ENCODE measurements at places on chromosomes 13 and 19.
A peak's percentile ranks its signal among the peaks of the same experiment; 100 is the strongest.

DNA sequence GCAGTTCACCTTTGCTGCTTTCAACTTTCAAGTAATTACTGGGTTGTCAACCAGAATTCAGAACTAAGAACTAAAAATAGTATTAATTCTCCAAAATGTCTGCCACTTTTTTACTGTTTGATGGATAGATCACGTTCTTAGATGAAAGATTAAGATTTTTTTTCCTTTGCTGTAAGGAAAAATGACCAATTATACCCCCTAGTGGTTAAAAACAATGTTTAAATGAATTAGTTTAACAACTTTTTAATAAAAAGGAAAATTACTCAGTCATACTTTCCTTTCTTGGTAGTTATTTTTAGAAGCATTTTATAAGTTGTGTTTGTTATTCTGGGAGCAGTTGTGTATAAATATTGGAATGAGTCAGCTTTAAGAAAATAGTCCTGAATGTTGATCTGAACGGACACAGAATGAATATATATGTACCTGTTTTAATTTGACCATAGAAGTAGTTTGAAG lies 4.6 kb downstream of the TM9SF2 start:
- peak; percentile 48 for DNase-seq

GRCh38 chr13:110006304-110006703 lies 219.9 kb upstream of the IRS2 start:
- peak; percentile 7 for DNase-seq

DNA sequence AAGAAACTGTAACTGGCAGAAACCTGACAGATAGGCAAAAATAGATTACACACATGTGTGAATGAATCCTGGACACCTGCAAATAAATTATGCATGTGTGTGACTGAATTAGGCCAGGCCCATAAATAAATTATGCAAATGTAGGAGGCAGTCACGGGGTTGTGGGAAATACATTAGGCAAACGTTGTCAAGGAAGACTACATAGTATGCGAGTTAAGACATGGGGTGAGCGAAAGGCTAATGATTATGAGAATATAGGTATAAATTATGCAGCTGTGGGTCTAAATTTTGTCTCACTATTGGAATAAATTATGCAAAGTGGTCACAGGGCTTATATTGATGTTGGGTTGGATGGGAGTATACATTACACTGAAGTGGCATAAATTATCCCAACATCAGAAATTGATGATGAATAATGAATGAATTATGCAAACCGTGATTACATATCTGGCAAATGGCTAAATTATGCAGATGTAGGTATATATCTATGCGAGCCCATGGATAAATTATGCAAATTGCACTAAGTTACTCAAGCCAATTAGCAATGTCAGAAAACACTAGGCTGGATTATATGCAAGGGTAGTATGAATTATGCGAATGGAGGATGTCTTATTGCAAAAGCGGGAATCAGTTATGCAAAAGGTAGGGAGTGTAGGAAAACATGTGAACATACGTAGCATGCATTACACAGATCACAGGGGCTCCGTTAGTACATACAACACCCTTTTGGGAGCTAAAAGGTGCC lies 6.8 kb downstream of the SLC8A2 start:
- DNase-seq, result no peak

DNA sequence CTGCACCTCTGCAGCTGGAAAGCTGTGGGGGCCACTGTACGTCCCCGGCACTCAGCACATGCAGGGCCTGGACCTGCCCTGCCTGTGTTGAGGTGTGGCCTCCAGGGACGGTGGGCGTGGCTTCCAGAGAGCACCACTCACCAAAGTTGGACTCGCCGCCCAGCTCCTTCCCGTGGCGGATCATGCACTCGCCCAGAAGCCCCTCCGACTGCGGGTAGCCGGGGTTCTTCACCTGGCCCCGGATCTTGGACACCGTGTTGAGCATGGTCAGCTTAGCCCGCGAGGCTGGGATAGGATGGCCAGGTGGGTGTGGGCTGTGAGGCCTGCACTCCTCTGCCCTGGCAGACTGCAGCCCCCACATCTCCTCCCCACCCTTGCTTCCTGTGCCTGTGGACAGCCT lies 22.0 kb downstream of the MPND start:
- no peak for DNase-seq

GRCh38 chr19:49713236-49713845 lies 22.4 kb downstream of the CPT1C start:
- no peak for DNase-seq

GRCh38 chr13:99367663-99368448 lies 60.7 kb upstream of the GPR183 start:
- peak; percentile 31 for DNase-seq

DNA sequence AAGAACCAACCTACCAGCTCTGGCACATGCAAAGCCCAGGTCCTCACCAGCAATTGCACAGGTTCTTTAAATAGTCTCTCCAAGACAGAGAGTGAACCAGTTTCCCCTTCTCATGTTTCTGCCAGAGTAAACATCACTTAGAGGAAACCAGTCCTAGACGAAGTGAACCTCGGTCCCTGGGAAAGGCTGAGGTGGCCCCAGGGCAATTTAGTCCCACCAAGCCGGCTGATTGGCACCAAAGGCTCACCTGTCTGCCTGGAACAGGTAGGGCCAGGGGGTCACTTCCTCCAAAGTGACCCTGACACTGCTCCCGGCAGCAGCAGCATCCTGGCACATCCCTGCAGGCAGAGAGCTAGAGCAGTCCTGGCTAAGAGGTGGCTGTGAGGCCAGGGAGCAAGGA lies 122.9 kb upstream of the ZNF507 start:
- DNase-seq, result no peak

- DNase-seq, result no peak
These were observed 607.3 kb downstream of the UQCRFS1 start for GRCh38 chr19:28605501-28606268.

- peak; percentile 37 for DNase-seq
These were observed 463 bp upstream of the TSC22D1 start for GRCh38 chr13:44576351-44577235.

DNA sequence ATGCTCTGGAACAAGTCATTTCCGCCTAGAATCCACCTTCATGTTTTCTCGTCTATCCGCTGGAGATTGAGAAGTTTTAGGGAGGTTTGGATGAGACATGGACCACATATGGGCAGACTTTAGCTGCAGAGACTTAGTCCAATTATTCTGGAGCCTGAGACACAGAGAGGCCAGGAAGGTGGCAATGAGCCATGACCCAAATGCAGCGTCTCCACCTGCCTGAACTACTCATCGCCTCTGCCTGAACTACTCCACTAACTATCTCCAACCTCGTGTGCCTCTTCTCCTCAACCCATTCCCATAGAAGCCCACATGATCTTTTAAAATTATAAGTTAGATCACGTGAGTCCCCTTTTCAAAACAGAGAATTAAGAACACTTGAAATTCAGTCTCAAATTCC lies 5.6 kb downstream of the PLEKHA4 start:
- DNase-seq, result no peak

DNA sequence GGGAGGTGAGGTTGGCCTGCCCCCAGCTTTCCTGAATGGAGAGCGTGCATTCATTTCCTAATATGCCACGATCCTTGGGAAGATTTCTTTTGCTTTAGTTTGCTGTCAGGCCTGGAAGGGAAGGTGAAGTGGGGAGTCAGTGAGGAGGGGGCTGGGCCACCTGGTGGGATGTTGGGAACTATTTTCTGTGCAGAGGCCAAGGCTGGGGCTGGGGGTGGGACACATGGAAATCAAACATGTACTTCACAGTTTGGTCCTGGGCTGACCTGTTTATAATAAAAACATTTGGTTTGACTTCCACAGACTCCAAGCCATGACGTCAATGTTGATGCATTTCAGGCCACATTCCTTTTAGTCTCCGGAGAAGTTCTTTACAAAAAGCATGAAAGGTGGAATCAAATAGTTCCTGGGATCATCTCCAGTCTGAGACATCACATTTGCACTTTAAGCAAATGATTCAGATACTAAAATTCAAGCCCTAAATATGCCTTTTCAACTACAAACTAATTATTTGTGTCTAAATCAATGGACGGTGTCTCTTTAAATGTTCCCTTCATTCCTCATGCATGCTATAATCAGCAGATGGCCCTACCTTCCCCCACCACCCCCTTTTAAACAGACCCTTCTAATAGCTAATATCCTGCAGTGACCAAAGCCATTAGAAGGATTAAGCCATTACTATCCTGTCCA lies 41.5 kb upstream of the MEDAG start:
- peak; percentile 83 for DNase-seq

DNA sequence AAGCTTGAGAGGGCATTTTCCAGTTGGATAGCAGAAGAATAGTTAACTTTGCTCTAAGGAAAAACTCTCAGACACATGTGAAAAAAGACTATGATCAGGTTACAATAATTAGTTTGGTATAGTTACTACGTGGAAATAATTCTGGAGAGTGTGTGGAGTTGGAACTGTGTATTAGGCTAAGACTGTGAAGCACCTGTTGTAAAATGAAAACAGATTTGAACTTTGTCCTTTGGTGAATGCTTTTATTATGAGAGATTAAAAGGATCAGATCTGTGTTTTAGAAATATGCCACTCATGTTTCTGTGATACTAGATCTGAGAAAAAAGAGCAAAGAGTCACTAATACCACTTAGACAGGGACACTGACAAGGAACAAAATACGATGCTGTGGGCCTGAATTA lies 807.5 kb upstream of the ATXN8OS start:
- no peak for DNase-seq

DNA sequence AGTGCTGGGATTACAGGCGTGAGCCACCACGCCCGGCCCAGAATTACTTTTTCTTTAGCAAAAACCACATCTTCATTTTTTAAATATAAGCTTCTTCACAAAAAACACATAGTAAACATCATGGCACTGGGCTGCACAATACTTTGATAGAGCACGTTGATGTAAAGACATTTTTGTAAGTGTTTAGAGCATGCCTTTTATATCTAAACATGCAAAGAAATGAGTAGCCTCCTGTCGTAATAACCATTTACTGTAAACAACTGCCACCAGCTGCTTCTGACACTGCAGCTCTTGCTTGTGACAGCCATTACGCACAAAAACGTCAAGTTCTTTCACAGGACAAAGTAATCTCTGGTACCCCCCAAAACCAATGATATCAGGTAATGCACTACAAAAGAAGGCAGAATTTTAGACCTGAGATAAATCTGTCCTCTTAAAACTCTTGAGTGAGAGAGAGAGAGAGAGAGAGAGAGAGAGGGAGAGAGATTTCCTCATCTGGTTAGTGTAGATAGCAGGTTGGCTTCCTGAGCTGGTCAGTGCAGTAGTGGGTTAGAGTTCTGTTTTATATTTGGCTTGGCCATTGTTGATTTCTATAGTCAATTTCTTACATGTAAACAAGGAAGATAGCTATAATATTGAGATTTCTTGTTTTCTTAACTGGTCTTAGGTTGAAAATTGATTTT lies 6.7 kb upstream of the ZNF548 start:
- no peak for DNase-seq

DNA sequence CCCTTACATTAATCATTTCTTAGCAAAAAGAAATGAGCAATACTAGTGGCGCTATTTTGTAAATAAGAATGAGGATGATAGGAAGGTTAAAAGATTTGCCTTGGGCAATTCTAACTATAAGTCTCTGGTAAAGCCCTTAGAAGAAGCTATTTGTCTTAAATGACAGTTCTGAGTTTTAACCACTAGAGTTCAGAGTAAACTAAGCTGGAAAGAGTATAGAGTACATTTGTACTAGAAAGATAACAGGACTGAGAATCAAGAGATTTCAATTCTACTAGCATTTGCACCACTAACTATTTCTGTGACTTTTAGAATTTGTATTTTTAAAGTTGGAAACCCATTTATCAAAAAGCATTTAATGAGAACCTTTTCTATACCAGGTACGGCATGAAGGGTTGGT lies 750.3 kb downstream of the OLFM4 start:
- no peak for DNase-seq

DNA sequence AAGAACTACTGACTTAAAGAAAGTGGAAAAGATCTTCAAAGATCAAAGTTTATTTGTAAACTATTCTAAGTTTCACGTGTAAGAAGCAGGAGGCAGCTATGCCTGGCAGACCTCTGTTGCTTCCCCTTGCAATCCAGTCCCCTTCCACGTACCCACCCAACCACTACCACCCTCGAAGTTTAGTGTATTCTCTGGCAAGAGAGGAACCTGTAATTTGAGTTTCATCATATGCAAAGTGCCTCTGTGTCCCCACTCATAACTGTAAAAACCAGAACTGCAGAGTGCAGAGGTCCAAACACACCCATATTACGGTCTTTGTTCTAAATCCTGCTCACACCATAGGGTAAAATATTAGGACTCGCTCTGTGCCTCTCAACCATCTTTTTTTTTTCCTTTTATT lies 75.8 kb upstream of the FRY start:
- no peak for DNase-seq

DNA sequence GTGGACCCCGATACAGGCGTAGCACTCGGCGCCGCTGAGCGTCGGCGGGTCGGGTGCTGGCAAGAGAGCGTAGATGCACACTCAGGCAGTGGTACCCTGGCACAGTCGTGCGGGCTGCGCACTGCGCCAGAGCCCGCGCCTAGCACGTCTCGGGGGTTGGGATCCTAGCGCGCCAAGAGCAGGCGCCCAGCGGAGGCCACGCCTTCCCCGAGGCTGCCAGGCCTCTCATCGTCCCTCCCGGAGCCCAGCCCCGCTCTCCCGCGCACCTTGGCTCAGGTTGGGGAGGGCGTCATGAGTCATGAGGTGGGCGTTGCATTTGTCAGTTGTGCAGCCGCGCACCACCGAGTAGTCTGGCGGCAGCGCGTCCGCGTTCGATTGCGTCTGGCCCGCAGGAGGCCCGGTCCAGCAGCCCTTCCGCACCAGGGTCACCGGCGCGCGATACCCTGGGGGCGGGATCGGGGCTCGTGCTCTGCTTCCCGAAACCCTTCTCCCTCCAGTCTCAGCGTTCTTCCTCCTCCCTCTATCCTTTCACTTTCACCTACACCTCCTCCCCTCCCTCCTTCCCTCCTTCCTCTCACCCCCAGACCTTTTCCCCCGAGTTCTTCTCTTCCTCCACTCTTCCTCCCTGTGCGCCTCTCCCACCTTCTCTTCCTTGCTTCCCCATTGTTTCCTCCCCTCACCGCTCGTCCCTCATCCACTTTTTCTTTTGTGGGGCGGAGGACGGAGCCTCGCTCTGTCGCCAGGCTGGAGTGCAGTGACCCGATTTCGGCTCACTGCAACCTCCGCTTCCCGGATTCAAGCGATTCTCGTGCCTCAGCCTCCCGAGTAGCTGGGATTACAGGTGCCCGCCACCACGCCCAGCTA lies 3.5 kb downstream of the LYPD5 start:
- DNase-seq, result peak; percentile 16

- DNase-seq, result peak; percentile 70
These were observed 26.5 kb upstream of the LSM14A start for GRCh38 chr19:34145741-34146202.

- DNase-seq, result no peak
These were observed 63.9 kb downstream of the GPC6 start for GRCh38 chr13:93290503-93290902.
